HT1080 (cell line): ENCODE measurements at places on chromosomes 12 and 14. TPM values are rescaled to one million over a fixed set of nuclear protein-coding genes. Genes with fewer than 3 reads are reported as not detected.
A peak's percentile ranks its signal among the peaks of the same experiment; 100 is the strongest.

The CNTN1 gene
- 0.08 and 0.20 TPM in 2 replicates for total RNA-seq

The ACTN1 gene
- 198 and 266 TPM in 2 replicates for total RNA-seq

DNA sequence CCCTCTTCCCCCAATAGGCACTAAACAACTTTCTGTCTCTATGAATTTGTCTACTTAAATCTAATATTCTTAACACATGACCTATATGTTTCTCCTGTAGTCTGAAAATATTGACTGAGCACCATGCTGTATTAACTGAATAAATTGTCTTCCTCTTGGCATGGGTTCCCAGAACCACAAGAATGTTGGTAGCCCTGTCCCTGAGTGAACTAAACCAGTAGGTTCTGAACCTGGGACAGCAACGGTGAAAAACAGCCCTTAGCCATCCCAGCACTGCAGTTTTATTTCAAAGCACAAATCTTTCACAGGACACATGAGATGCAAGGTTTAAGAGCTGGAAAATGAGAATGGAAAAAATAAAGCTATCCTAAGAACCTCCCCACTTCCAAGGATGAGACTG is 20.4 kb upstream of the HSP90B1 start:
- DNase-seq = no peak

DNA sequence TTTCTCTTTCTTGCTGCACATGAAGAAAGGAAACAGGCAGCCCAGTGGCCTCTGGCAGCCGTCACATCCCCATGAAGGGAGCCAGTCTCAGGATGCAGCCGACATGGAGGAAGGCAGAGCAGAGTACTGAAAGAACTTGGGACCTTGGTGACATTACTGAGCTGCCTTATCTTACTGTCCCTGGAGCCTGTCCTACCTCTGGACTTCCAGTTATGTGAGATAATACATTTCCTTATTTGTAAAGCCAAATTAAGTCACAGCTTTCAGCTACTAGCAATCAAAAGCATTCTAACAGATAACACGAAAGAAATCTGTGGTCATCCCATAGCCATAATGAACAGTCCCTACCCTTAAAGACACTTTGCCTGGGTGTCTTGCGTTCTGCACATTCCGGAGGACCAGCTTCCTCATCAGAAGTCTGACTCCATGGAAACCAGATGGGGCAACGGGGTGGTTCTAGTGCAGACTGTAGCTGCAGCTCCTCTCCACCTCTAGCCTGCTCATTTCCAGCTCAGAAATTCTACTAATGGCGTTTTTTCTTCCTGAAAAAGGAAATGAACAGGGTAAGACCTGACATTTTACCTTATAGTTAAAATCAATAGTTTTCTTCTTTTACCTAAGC is 7.8 kb upstream of the EGLN3 start:
- DNase-seq = no peak

DNA sequence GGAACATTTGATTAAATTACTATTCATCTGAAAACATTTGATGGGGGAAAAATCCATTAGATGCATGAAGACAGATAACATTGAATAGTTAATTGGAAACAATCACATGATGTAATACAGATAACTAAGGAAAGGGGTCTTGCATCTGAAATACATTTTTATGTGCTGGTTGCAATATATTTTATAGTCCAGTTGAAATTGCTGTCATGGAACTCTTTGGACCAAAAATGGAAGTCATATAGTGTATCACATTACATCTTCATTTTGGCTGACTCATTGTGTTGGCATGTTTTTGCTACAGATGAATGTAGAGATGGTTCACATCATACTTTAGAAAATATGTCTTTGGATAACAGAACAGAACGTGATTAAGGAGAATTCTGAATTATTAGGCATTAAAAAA is 43.0 kb upstream of the GNPNAT1 start:
- DNase-seq = peak; percentile 67

GRCh38 chr14:29255692-29256091 is 489.1 kb downstream of the FOXG1 start:
- DNase-seq = no peak
